Activated CD4-positive, CD25-positive, alpha-beta regulatory T cell treated with anti-CD3 and anti-CD28 coated beads, Interleukin-2, amount 50 U/mL, for 16 hours (primary cell): ENCODE measurements at places on chromosomes 1 and 21.

DNA sequence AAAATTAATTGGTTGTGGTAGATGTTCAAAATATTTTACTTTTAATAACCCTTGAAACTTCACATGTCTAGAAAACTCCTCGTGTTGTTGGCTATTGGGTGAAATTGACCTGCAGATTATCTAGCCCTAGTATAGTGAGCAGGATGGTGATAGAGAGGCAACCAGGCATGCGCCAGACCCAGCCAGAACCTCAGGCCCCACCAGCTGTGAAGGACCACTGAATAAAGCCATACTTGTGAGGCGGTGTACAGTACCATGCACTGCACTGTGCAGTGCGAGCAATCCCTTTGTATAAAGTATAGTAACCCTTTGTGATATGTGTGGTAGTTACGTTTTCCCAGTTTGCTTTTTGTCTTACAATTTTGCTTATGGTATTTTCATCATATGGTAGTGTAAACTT, 8.5 kb downstream of the TTF2 start:
- DNase-seq, result no peak

DNA sequence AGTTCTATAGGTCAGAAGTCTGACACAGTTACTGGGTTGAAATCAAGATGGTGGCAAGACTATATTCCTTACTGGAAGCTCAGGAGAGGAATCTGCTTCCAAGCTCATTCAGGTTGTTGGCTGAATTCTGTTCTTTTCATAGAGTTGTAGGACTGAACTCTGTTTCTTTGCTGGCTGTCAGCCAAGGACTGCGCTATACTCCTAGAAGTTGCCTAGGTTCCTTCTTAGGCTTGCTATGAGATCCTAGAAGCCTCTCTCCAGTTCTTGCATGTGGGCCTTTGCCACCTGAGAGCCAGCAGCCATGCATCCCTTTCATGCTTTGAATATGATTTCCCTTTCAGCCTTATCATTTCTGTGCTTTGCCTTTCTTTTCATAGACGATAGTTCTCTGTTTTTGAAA, 176.4 kb downstream of the RPS6KC1 start:
- DNase-seq, result no peak

DNA sequence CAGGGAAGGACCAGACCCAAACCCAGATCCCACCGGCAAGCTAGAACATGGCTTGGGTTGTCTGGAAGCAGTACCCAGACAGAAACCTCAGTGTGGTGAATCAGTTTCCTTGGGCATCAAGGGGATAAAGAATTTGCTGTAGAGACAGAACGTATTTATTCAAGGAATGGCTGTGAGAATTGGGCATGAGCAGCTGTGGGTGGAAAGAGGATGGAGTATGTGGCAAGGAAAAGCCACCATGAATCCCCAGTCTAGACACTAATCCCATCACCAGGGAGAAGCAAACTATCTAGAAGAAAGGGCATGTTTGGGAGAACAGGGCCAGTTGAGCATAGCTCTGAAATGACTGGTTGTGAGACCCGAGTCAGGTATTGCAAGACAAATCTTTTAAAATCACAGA, 109.2 kb downstream of the TOMM20 start:
- no peak for DNase-seq

- no peak for DNase-seq
Observed at GRCh38 chr21:14366998-14367397, 15.9 kb downstream of the HSPA13 start.

DNA sequence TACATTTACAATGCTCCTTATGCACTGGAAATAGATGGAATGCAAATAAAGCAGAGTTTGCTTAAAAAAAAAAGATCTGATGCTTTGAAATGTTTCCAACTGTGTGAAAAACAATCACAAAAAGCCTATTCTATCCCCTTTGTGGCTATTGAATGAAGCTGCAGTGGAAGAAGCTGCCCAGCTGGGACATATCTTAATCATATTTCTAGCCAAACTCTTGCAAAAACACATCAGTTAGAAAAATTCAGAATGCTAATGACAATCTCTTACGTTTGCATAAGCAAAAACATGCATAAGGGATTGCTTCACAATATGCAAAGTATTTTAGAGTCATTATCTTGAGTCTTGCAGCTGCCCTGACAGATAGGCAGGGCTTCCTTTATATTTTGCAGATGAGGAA, 526.4 kb upstream of the USP24 start:
- no peak for DNase-seq

DNA sequence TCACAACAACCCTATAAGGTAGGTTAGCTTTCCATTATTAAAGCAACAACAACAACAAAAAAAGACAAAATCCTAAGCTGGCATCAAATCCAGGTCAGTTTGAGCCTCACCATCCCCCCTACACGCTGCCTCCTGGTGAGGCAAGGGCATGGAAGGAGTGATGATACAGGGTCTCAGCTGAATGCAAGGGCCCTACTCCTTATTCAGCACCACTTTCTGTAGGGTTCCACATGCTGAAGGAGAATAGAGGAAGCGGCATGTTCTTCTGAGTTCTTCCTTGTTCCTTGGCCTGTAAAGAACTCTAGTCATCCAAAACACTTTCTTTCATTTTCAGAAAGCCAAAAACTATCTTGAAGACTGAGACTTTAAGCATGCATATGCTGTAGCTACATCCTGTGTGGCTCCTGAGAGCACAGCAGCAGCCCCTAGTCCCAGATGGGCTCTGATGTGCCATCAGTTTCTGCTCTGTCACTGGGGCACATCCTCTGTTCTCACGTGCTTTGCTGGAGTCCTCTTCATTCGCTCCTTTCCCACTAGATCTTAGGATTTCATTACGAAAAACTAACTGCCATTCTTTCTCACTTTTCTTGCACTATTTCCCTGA, 6.2 kb downstream of the ILDR2 start:
- DNase-seq, result no peak

- DNase-seq, result no peak
Observed at GRCh38 chr1:85303440-85304162, 27.2 kb upstream of the BCL10 start.

- DNase-seq, result no peak
Observed at GRCh38 chr1:200147094-200147493, 119.6 kb downstream of the NR5A2 start.

DNA sequence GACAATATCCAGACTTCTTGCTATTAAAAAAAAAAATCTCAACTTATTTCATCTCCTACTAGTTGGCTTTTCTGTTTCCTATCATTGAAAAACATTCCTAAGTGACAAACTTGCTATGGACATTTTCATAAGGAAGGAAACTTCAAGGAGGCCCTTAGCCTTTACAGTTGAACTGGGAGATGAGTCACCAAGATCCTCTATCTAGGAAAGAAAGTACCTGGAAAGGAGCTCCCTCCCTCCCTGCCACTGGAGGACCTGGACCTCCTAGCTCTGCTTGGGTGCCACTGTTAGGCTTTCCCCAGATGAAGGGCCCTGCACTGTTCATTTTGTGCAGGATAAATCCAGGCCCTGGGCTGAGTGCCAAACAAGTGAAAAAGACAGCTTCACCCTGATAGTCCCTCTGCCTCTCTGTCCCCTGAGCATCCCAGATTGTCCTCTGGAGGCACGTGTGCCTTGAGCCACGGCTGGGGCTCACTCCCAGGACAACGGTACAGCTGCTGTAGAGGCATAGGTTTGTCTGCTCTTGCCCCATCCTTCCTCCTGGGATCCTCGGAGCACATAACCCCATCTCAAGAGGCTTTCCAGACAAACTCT, 40.2 kb upstream of the SOX13 start:
- no peak for DNase-seq

- DNase-seq, result no peak
Observed at GRCh38 chr1:232628335-232629249, 1.3 kb downstream of the SIPA1L2 start.

- DNase-seq, result no peak
Observed at GRCh38 chr1:42945164-42945563, 13.5 kb downstream of the SLC2A1 start.

- no peak for DNase-seq
Observed at GRCh38 chr1:234730475-234730769, 120.4 kb upstream of the IRF2BP2 start.

- DNase-seq, result no peak
Observed at GRCh38 chr1:93625582-93626327, 55.9 kb downstream of the BCAR3 start.

GRCh38 chr1:99566290-99567021, 79.5 kb upstream of the PALMD start:
- DNase-seq, result no peak

- no peak for DNase-seq
Observed at GRCh38 chr21:35208104-35208503, 159.0 kb upstream of the RUNX1 start.

DNA sequence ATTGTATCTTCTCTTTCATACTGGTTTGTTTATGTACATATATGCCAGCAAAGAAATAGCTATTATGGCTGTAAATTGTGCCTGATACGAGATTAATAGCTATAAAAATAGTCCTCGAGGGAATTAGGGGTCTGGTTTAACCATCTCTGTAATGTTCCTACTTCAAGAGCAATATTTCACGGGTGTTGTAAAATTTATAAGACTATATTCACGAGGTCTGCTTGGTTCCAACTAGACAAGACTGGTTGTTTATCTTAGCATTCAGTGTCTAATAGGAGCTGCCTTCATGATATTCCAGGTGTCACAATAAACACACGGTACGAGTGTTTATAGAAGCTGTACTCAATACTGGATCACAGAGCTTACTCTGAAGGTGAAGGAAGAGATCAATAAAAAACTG, 389.9 kb downstream of the SIPA1L2 start:
- DNase-seq, result no peak

- no peak for DNase-seq
Observed at GRCh38 chr1:204513117-204513716, 3.0 kb upstream of the MDM4 start.

GRCh38 chr1:24992761-24993211, 62.7 kb upstream of the RUNX3 start:
- DNase-seq, result no peak

DNA sequence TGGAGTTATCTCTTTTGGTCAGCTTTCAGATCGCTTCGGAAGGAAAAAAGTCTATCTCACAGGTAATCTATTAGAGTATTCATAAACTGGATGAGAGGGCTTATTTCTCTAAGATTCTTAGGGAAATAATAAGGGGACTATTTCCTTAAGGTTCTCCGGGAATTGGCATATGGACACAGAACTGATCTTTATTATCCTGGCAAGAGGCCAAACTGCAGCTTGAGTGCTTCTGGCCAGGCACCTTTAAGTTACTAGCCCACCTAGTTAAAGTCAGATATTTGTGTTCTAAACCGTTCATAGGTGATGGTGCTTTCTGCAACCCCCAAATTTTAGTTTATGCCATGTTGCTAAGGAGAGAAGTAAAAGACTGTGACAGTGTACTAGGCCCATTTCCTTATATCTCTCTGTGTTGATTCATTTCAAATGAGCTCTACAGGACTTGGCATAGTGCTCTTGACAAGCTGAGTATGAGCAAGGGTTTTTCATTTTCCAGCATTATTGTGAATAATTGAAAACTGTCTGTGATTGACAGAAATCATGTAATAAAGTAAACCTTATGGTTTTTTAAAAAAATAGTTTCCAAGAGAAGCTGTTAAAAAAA, 43.4 kb downstream of the SLC22A15 start:
- DNase-seq, result no peak

DNA sequence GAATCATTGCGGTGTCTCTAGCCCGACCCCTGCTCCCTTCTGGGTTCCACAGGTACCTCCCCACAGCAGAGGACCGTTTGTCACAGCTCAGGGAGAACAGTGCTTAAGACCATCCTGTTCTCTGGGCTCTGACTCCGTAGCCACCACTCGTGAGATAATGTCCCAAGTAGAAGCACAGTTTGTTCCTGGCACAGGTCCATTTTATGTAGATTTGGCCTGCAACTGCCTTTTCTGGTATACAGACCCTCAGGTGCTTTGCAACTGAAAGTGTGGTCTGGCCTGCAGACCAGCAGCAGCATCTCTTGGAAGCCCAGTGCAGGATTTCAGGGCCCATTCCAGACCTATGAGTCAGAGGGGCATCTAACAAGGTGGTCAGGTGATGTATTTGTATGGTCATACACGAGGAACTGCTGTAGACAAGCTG, 28.4 kb upstream of the TMEM125 start:
- DNase-seq, result no peak

DNA sequence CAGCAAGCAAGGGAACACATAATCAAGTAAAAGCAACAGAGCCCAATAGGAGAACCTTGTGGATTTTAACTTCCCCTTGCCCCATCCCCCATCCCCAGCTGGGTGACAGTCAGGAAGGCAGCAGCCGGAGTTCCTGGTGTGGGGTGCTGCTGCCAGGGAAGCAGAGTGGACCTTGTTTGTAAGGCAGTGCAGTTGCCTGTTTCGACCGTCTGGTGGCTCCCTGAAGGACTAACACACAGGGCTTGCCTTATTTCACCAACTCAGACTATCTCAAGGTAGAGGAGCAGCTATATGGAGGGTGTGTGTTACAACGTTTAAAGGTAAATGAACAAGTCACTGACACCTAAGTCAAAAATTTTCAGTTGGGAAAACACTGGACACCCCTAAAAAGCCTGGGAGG, 6.6 kb downstream of the KRTAP10-8 start:
- DNase-seq, result no peak

DNA sequence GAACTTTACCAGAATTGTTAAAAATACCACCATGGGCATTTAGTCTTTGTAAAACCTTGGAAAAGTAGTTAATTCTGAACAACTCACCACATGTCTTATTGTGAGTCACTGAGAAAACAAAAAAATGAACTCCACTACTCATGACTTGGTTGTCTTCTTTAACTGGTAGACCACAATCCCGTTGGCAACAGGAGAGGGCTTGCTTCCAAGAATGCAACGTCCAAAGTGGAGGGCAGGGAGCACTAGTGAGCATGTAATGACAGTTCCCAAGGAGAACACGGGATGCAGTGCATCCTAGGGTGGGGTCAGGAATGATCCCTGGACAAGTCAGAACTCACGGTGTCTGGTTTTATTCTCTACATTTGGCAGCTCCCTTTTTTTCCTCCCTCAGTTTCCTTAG, 15.2 kb upstream of the HMCN1 start:
- no peak for DNase-seq

GRCh38 chr1:217240656-217241055, 390.2 kb downstream of the GPATCH2 start:
- no peak for DNase-seq

DNA sequence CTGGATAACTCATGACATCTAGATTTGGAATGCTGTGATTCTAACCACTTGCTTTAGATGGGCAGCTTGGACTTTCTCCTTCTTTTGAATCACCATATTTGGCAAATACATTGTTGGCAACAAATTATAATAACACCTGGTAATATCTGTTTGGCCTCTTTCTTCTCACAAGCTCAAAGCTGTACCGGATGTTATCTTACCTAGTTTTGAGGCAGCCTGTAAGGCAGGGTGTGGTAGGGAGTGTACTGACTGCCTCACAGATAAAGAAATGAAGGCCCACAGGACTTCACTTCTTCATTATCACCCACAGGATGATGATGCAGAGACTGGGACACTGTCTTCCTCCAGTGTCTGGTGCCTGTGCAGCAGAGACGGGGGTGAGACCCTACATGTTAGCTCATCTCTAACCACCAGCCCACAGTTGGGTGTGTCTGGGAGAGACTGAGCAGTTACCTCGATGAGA, 28.5 kb downstream of the TUFT1 start:
- DNase-seq, result no peak

GRCh38 chr1:171623651-171624331, 1.7 kb downstream of the MYOCOS start:
- DNase-seq, result no peak
